ENCODE measurements at places on chromosomes 5 and 9.
A peak's percentile ranks its signal among the peaks of the same experiment; 100 is the strongest.

GRCh38 chr5:121421646-121422045 lies 430.0 kb upstream of the FTMT start:
- H3K4me3 ChIP-seq, result no peak overlapping the region
- H3K36me3 ChIP-seq, result no peaks in the 10 kb centered on the region
- H3K27me3 ChIP-seq, result no peaks in the 10 kb centered on the region

- H3K4me3 ChIP-seq, result no peak overlapping the region
- no peaks in the 10 kb centered on the region for H3K27me3 ChIP-seq
- no peak overlapping the region for H3K27ac ChIP-seq
- peaks cover 17% of the 10 kb centered on the region for H3K4me1 ChIP-seq
- no peak for DNase-seq
- H3K36me3 ChIP-seq, result no peaks in the 10 kb centered on the region
These were observed 40.5 kb upstream of the MYO10 start for GRCh38 chr5:16976625-16977008.

DNA sequence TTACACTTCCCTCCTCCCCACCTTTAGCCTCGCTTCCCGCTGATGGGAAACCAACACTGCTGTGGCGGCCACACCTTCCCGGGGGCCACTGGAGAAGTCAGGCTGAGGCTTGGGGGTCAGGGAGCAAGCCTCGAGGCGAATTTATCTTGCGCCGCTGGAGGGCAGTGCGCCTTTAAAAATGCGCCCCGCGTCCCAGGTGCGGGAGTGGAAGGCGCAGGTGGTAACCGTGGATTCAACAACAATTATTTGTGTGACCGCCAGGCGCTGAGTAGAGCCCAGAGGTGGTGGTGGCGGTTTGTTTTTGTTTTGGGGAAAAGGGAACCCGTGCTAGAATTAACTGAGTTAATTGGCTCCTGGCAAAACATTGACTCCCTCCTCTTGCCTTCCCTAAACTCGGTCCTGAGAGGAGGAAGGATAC lies 1.1 kb downstream of the CFAP77 start:
- H3K36me3 ChIP-seq, result no peaks in the 10 kb centered on the region
- no peak for DNase-seq
- peaks cover 17% of the 10 kb centered on the region for H3K4me1 ChIP-seq
- peaks cover 32% of the 10 kb centered on the region for H3K27me3 ChIP-seq

DNA sequence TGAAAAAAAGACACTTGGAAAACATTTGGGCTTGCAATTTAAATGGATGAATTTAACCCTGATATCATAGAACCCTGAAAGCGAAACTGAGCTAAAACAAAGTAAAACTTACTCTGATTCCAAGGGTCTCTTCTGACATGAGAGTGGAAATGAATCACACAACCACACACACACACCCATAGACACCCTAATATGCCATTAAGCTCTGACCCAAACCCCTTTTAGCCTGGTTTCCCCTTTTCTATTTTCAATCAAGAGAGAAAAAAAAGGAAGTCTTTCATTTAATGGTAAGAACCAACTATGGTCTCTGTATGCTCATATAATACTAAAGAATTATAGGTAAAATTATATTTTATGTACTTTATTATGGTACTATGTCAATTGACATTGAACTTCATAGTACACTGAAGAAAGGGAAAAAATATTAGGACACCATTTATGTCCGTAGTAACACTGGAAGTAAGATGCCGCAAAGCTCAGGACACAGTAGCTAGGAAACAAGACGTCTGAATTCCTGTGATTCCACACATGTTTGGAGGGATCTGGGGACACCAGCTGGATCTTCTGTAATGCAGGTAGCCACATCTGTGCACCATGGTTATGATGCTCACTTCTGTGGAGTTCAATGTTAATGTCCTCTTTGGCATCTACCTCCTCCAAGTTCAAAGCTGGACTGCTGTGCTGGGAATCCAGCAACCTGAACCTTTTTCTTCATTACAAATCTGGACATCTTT lies 95.8 kb downstream of the PCSK1 start:
- no peaks in the 10 kb centered on the region for H3K4me1 ChIP-seq
- H3K4me3 ChIP-seq, result no peak overlapping the region
- peak overlapping the region; percentile 34 for H3K27ac ChIP-seq
- no peaks in the 10 kb centered on the region for H3K36me3 ChIP-seq

DNA sequence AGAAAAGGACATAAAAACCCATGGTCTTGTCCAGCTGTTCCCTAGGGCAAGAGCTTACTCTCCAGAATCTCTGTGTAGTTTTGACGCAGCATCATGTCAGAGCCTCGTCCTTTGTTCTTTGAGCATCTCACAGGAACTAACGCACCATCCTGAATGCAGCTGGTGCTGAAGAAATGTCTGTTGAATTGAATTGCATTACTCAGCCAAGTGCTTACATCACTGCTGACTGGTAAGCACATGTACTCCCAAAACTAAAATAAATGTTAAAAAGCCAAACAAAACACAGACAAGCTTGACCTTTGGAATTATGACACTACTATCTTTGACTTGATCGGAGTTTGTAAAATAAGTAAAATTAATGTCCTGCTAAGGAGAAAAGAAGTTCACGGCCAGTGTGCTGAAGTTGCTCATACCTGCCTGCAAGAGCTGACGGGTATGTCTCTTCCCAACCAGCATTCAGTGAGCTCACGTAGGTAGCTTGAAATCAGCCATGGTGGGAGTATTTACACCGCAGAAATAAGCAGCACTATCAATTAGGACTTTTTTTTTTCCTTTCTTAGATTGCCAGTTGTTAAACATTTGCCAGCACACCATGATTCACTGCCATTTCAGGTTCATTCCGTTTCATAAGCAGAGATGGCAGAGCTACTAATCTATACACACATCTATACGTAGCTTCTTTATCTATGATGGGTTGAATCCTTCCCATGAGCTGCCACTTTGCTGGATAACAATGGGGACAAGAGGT lies 310.6 kb upstream of the MSX2 start:
- DNase-seq, result no peak
- no peak overlapping the region for H3K27ac ChIP-seq
- peaks cover 5% of the 10 kb centered on the region for H3K36me3 ChIP-seq
- H3K27me3 ChIP-seq, result no peaks in the 10 kb centered on the region
- no peak overlapping the region for H3K4me3 ChIP-seq

GRCh38 chr9:96006961-96007360 lies 131.5 kb downstream of the ERCC6L2 start:
- H3K27ac ChIP-seq, result no peak overlapping the region
- no peaks in the 10 kb centered on the region for H3K27me3 ChIP-seq
- no peaks in the 10 kb centered on the region for H3K4me1 ChIP-seq
- no peak overlapping the region for H3K4me3 ChIP-seq

GRCh38 chr5:4584982-4585381 lies 555.1 kb upstream of the ADAMTS16 start:
- H3K36me3 ChIP-seq, result peaks cover 22% of the 10 kb centered on the region
- no peak overlapping the region for H3K4me3 ChIP-seq
- no peak for DNase-seq
- H3K4me1 ChIP-seq, result no peaks in the 10 kb centered on the region

GRCh38 chr5:157303667-157304327 lies 37.9 kb downstream of the CYFIP2 start:
- H3K36me3 ChIP-seq, result no peaks in the 10 kb centered on the region
- H3K4me3 ChIP-seq, result no peak overlapping the region
- DNase-seq, result no peak

- no peak for DNase-seq
- no peak overlapping the region for H3K4me3 ChIP-seq
- H3K36me3 ChIP-seq, result no peaks in the 10 kb centered on the region
- peaks cover 20% of the 10 kb centered on the region for H3K27me3 ChIP-seq
These were observed 27.4 kb upstream of the KIF4B start for GRCh38 chr5:154986151-154986550.

GRCh38 chr9:133339641-133340040 lies 3.7 kb upstream of the SURF6 start:
- no peak overlapping the region for H3K4me3 ChIP-seq
- DNase-seq, result no peak
- H3K27ac ChIP-seq, result no peak overlapping the region

DNA sequence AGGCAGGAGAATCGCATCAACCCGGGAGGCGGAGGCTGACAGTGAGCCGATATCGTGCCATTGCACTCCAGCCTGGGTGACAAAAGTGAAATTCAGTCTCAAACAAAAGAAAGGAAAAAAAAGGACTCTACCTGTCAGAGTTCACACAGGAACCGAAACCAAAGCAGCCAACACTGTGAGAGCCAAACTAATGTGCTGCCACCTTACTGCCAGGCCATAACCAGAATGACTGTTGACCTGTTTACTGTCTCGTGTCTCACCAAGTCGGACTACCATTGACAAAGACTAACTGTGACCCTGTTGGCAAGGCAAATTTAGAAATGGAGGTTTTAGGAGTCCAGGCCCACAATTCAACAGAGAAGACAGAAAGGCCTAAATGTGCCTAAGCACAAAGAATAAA lies 112.4 kb downstream of the ANXA2R start:
- no peak for DNase-seq
- H3K4me3 ChIP-seq, result no peak overlapping the region
- H3K36me3 ChIP-seq, result peaks cover 14% of the 10 kb centered on the region
- peaks cover 21% of the 10 kb centered on the region for H3K4me1 ChIP-seq
- H3K27ac ChIP-seq, result no peak overlapping the region
- H3K27me3 ChIP-seq, result peaks cover 6% of the 10 kb centered on the region

DNA sequence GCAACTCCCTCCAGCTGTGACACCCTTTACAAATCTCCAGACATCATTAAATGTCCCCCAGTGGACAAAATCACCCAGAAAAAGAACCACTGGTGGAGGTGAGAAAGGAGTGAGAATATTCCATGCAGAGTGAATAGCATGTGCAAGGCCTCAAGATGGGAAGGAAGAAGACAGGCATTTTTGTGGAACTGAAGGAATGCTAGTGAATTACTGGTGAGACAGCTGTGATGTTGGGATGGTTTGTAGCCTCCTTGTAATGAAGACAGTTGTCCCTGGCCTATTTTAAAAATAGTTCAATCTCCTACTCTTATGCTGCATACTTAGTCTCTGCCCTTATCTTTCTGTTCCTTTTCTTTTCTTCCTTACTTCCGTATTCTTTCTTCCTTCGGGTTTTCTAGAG lies 124.9 kb upstream of the RPS23 start:
- DNase-seq, result no peak
- no peaks in the 10 kb centered on the region for H3K27me3 ChIP-seq
- H3K4me3 ChIP-seq, result no peak overlapping the region
- peaks cover 46% of the 10 kb centered on the region for H3K4me1 ChIP-seq

GRCh38 chr5:136073714-136074529 lies 45.1 kb downstream of the TGFBI start:
- H3K4me1 ChIP-seq, result no peaks in the 10 kb centered on the region
- H3K27ac ChIP-seq, result no peak overlapping the region
- H3K27me3 ChIP-seq, result no peaks in the 10 kb centered on the region
- no peak overlapping the region for H3K4me3 ChIP-seq
- H3K36me3 ChIP-seq, result peaks cover 10% of the 10 kb centered on the region
- no peak for DNase-seq

GRCh38 chr9:114271556-114272510 lies 51.1 kb upstream of the ORM1 start:
- DNase-seq, result no peak
- peaks cover 20% of the 10 kb centered on the region for H3K36me3 ChIP-seq
- H3K27me3 ChIP-seq, result peaks cover 7% of the 10 kb centered on the region
- peak overlapping the region; percentile 13 for H3K4me3 ChIP-seq
- H3K4me1 ChIP-seq, result peaks cover 25% of the 10 kb centered on the region

- H3K27me3 ChIP-seq, result no peaks in the 10 kb centered on the region
- H3K36me3 ChIP-seq, result no peaks in the 10 kb centered on the region
- H3K4me1 ChIP-seq, result peaks cover 34% of the 10 kb centered on the region
- H3K27ac ChIP-seq, result no peak overlapping the region
- DNase-seq, result no peak
- no peak overlapping the region for H3K4me3 ChIP-seq
These were observed 7.9 kb downstream of the SLC44A1 start for GRCh38 chr9:105252405-105252756.

All from HFFc6 (cell line).